ENCODE measurements at places on chromosomes 6 and 20.

- DNase-seq = no peak
These were observed 125.1 kb upstream of the CARMIL1 start for GRCh38 chr6:25154034-25154596.

DNA sequence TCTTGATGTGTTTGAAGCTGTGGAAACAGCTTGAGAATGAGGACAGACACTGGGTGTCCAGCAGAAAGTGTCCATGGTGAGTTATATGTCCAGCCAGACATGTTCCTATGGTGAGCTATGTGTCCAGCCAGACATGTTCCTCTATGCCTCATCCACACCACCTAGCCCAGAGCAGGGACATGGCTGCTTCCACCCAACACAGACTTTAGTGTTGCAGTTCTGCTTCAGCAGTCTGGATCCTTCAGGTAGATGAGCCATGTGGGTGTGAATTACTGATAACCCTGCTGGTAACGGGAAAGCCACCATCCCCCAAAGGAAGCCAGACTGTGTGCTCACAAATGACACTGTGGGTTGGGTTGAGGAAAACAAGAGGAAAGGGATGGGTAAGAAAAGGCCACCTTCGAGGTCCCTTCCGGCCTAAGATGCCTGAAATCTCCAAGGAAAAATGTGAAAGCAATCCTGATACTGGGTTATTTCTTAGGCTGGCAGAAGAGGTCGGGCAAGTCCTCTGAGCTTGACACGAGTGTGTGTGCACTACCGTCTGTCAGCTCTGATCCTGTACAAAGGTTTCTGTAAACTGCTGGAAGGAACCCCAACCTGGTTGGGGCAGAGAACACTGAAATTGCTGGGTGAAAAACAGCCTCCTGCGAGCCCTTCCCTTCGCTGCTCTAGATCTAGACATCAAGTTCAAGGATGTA lies 77.8 kb downstream of the NINL start:
- DNase-seq = no peak

- no peak for DNase-seq
These were observed 8.7 kb upstream of the SYNDIG1 start for GRCh38 chr20:24460712-24461111.

DNA sequence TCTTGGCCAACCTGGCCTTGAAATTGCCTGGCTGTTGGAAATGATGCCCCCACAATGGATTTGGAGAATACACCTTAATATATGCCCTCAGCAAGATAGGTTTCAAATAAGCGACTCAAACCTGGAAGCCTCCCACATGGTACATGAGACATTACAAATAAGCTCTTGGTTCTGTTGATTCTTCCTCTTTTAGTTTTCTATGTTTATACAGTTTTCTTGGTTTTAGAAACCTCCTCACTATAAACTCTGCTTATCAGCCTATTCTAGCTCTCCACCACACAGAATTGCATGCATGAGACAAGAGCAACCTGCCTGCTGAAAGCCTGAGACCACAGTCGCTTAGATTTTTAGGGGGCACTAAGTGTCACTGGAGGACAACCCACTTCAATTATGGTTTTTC lies 108.8 kb upstream of the PREP start:
- DNase-seq = no peak

- DNase-seq = no peak
These were observed 79.6 kb downstream of the CEP57L1 start for GRCh38 chr6:109174916-109175315.
